Stimulated activated CD4-positive, alpha-beta T cell treated with anti-CD3 and anti-CD28 coated beads, Interleukin-4, amount 100 ng/mL, for 4 hours (primary cell): ENCODE measurements at places on chromosomes 4 and X.

DNA sequence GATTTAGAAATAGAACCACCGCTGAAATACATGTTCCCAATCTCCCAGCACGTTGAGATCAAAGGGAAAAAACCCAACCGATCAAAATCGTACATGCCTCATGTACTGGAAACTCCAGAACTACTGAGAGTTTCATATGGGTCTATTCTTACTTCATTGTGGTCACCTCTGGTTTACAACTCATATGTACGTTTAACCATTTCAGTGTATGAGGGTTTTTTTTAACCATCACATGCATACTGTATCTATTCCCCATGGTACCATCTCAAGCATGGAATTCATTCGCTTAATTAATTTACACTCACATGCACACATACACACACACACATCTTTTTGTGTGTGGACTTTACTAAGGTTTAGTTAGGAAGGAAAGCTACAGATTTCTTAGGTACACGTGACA lies 46.0 kb upstream of the CLNK start:
- no peak for DNase-seq

DNA sequence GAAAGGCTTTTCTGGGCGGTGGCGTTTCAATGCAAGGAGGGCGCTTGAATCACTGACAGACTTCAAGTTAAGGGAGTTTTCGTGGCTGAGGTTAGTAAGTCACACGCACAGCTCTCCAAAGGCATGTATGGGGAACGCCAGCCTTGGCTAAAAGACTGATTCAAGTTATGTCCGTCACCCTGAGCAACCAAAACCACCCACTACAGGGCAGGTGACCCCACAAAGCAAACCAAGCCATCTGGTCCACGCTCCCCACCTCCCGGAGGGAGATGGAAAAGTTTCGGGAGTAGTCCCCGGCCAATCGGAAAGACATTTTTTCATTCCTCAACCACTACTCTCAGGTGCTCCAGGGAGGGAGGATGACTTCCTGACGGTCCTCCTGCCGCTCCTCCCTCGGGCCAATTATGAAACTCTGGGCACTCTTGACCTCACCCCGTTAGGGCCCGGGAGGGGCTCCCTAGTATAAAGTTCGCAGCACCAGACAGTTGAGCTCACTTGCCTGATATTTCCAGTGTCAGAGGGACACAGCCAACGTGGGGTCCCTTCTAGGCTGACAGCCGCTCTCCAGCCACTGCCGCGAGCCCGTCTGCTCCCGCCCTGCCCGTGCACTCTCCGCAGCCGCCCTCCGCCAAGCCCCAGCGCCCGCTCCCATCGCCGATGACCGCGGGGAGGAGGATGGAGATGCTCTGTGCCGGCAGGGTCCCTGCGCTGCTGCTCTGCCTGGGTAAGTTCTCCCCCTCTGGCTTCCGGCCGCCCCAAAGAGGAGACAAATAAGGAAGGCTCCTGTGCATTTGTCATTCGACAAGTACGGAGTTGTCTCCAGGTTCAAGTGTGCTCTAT lies at the start of gene EREG:
Gene EREG, plus strand, starts transcription at position 494 of the 840 bp plus-strand sequence. Its CDS starts 164 bp downstream, at position 658.
- DNase-seq: no peak

DNA sequence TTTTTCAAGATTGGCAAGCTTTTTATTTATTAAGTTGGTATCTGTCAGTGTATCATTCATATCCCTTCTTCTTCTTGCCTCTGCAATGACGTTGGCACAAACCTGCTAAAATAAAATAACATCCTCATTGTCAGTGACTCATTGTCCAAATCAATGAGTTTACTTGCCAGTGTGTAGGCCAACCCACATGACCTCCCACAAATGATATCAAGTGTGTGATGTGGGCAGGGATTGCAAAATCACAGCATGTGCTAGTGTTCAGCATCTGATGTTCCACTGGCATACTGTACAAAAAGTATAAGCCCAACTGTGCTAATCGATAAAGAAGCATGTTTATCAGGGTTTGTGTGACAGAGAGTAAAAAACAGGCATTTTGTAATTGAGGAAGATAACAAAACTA lies 25.5 kb downstream of the GPAT3 start:
- peak; percentile 11 for DNase-seq

GRCh38 chrX:1361275-1361674 lies 24.7 kb downstream of the IL3RA start:
- DNase-seq: no peak

- no peak for DNase-seq
These were observed 7.7 kb upstream of the ASB9 start for GRCh38 chrX:15277604-15278003.

DNA sequence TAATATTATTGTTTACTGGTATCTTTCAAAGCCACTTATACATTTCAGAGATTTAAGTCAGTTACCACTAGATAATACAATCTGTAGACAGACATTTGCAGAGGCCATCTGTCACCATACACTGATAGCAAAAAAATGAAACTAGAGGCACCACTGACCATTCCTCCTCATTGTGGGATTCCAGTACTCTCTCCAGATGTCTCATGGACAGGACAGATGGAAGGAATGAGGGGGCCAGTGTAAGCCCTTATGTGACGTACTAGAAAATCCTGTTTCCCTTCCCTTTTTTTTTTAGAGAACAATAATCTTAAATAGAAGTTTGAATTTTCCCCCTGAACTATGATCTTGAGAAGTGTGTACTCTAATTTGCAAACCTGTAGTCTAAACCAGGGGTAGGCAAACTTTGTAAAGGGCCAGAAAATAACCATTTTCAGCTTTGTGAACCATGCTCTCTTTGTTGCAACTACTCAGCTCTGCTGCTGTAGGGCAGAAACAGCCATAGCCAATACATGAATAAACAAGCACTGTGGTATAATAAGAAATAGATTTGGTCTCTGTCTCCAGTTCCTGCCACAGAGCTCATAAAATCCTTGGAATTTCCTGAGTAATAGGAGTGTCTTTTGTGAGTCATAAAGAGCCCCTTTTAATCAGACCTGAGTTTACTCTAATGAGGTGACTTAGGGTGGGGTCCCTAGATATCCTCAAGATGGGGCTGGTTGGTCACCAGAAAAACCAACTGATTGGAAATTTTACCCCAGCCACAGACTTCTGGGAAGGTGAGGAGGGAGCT lies 90.4 kb downstream of the MOSPD2 start:
- DNase-seq: no peak

GRCh38 chrX:2732076-2732475 lies 19.8 kb upstream of the XG start:
- DNase-seq: no peak

- DNase-seq: no peak
These were observed 159.5 kb upstream of the USP38 start for GRCh38 chr4:143025081-143025704.

GRCh38 chrX:70445951-70446350 lies 1.3 kb downstream of the DLG3 start:
- DNase-seq: no peak

DNA sequence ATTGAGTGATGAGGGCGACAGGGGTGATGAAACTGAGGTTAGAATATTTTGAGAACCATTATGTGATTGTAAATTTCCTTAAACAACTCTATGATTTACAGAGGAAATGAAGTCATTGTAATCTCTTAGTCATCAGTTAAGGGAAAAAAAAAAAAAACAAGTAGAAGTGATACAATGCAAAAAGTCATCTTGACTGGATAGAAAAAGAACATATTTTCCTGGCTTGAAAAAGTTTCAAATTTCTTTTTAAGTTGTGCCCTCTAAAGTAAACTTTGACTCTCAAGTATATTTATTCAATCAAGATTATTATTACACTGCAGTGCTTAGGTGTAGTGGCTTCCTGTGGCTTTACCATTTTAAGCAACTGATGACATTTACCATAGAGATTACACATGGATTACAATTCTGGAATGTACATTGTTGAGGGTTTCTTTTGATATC lies 40.6 kb downstream of the GABRB1 start:
- no peak for DNase-seq

DNA sequence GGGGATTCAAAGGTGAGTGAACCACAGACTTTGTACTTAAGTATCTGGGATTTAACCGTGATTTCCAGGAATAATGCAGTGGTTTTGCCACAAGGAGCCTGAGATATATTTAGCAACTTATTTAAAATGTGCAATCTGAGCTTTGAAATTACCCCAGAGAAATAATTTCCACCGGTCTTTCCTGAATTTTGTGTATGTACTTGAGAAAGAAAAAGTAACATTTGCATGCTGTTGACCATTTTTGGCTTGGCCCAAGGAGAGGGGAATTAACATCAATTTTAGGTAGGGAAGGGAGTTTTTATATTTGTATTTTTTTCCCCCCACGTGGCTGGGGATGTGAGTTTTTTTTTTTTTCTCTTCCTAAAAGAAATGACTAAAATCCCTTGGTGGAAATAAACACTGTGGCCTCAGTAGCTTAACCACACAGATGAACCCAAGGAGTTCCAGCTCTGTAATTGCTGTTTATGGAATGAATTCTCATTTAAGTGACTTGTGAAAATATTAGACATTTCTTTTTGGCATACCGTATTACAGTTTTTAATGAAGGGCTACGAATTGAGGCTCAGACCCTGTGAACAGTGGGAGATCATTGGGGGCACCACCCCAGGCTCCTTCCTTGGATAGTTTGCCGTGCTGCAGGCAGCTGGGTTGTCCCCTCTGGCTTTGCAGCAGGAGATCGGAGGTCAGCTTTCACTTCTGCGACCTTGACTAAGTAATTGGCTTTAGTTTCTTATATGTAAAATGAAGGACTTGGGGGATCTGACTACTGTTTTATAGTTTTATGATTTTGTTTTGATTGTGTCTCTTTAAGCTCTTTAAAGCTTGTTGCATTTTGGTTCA lies 116.1 kb downstream of the ARHGAP10 start:
- no peak for DNase-seq

- no peak for DNase-seq
These were observed 37.1 kb upstream of the AMOT start for GRCh38 chrX:112877771-112878173.

DNA sequence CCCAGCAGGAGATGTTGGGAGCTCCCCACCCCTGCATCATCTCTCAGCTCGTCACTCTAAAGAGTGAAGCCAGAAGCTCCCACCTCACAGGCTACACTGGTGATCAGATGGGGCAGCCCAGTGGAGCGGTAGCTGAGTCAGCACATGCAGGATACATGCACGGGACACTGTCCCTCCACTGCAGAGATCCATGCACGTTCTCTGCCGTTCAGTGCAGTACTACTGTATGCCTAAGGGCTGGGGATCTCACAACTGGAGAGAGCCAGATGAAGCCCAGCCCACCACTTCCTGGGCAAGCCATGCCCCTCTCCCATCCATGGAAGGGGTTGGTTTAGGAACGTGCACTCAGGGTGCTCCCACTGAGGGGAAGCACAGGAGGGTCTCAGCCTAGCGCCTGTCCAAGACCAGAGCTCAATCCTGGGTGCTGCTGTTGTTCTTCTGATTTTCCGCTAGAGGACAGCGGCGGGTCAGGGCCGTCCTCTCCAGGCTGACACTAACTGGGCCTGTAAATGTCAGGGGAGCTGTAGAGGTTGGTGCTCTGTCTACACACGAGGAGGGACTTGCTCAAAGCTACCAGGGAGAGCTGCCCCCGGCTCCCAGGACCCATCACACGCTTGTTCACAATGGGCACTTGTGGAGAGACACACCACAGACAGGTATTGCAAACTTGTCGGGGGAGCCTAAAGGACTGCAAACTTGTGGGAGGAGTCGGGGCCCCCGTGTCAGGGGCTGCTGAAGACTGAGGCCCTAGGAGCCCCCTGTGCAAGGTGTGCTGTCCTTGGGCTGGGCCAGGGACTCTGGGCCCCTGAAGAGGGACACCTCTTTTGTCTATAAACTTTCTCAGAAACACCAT lies 18.2 kb upstream of the ABLIM2 start:
- DNase-seq: peak; percentile 32

GRCh38 chr4:103375278-103375677 lies 177.1 kb upstream of the CENPE start:
- no peak for DNase-seq

GRCh38 chrX:7953446-7953845 lies 26.2 kb upstream of the PNPLA4 start:
- no peak for DNase-seq

- no peak for DNase-seq
These were observed 1495.5 kb downstream of the PCDH18 start for GRCh38 chr4:136036744-136037143.

- DNase-seq: no peak
These were observed 1010.8 kb upstream of the AGA start for GRCh38 chr4:178453057-178453456.

- no peak for DNase-seq
These were observed 471 bp downstream of the MCTS1 start for GRCh38 chrX:120604361-120604782.

DNA sequence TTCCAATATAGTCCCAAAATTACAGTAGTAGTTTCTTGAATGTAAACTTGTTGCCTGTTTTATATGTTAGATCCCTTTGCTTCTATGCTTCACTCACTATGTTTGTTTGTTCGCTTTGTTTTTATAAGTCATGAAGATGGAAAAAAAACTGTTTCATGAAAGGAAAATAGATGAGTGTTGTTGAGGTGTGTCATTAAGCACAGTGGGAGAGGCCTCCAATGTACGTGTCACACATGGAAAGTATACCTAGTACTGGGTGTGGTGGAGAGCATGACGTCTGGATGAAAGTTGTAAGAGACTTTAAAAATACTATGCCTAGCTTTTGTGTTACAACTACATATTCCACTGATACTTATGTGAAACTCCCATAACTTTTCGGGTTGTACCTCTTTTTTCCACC lies 28.4 kb downstream of the PLS3 start:
- DNase-seq: no peak

GRCh38 chrX:115017455-115017854 lies at the start of gene IL13RA2:
TSS of gene IL13RA2 (minus strand) at chrX:115017616. CDS start at chrX:115017269, 347 bp downstream.
- DNase-seq: no peak

- DNase-seq: no peak
These were observed 37.8 kb upstream of the TACR3 start for GRCh38 chr4:103757631-103758030.

GRCh38 chr4:106238820-106239420 lies 77.1 kb downstream of the TBCK start:
- DNase-seq: no peak

DNA sequence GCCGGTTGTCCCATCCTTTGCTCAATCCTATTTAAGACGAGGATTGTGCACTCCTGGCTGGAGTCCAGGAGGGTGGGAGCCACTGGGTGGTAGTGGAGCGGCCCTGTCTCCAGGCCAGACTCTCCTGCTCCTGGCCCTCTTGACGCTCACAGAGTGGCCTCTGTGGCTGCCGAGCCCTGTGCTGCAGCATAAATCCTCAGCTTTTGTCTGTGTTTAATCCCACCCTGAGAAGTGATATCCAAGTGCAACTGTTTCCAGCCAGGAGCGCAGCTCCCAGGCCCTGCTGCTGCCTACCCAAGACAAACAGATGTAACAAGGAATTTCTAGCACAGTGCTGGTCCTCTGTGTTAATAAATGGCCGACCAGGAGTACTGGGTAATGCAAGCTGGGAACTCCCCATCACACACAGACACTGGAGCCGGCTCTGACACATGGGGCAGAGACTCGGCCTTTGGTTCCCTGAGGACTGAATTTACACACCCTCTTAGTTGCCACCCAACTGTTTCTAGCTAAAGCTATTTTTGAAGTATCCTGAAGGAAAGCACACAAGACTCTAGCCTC lies 85.3 kb downstream of the GATB start:
- no peak for DNase-seq
